Thoracic aorta (tissue), 2 donors: ENCODE measurements at places on chromosomes 2 and 18. TPM values are rescaled to one million over a fixed set of nuclear protein-coding genes. Genes with fewer than 3 reads are reported as not detected.

Gene KANSL1L
- 35.1 TPM for total RNA-seq

DNA sequence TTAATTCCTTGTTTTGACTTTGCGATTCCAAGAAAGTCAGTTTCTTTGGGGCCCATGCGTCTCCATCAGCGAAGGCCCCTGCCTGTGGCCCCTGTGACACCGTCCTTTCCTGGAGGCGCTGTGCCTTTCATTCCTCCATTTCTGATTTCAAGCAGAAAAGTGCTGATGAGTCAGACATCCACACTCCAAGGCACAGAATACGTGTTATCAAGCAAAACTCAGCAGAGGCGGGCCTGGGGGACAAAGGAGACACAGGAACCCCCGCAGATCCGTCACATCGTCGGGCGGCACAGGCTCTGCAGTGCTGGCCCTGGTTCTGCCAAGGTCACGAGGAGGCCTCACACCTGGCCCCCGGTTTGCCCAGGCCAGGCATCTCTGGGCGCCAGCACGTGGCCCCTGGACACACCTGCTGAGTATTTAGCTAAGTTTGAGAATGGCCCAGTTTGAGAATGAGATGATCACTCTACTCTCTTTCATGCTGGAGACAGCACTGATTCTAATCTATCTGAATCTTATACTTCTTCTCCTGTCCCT is 7.2 kb upstream of the SALL3 start:
- no peak overlapping the region for H3K27ac ChIP-seq
- H3K36me3 ChIP-seq = no peaks in the 10 kb centered on the region
- DNase-seq = no peak
- no peak overlapping the region for H3K4me3 ChIP-seq

GRCh38 chr2:9334761-9335160 is 88.6 kb downstream of the ITGB1BP1 start:
- no peak overlapping the region for H3K4me3 ChIP-seq
- H3K27me3 ChIP-seq = no peaks in the 10 kb centered on the region
- peaks cover 5% of the 10 kb centered on the region for H3K4me1 ChIP-seq

DNA sequence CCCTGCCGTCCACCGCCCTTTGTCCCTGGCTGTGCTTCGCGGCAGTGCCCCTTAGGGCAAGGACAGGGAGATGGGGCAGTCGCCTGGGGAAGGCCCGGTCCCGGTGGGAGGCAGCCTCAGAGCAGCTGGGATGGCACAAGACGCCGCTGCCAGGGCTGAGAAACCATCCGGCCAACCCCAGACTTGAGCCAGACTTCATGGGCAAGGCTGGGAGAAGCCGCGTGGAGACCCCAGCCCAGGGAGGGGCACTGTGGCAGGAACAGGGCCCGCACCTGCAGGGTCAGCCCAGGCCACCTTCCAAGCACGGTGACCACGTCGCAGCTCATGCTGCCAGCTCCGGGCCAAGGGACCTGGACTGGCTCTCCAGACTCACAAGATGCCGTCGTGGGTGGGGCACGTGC is 84.0 kb downstream of the NFATC1 start:
- no peak overlapping the region for H3K4me3 ChIP-seq
- peaks cover 4% of the 10 kb centered on the region for H3K4me1 ChIP-seq
- no peaks in the 10 kb centered on the region for H3K27me3 ChIP-seq
- no peak for DNase-seq

- H3K36me3 ChIP-seq = peaks cover 12% of the 10 kb centered on the region
- peak overlapping the region; percentile 89 for H3K4me3 ChIP-seq
- no peaks in the 10 kb centered on the region for H3K27me3 ChIP-seq
- H3K4me1 ChIP-seq = peaks cover 22% of the 10 kb centered on the region
Measured at GRCh38 chr18:3248658-3249359, 1.2 kb downstream of the MYL12A start.

Gene DQX1
- 1.9 TPM for total RNA-seq

GRCh38 chr2:127392133-127392827 is 4.5 kb upstream of the MAP3K2 start:
- H3K4me1 ChIP-seq = peaks cover 45% of the 10 kb centered on the region
- no peak overlapping the region for H3K4me3 ChIP-seq
- H3K27me3 ChIP-seq = no peaks in the 10 kb centered on the region
- peak overlapping the region; percentile 72 for H3K27ac ChIP-seq

DNA sequence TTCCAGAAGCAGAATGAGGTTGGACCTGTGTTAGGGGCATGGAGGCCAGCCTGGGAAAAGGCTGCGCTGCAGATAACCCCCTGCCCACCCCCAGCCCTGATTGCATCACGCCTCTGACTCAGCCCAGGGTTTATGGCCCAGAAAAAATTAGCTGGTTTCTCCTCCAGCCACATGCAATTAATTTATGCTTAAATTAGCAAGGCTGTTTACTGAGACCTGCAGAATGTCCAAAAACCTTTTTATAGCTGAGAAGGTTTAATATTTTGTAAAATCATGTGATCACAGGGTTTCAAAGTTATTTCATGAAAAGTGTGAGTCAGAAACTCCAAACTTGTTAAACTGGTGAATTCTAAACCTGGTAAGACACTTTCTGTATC is 123.1 kb upstream of the HDAC4 start:
- no peak overlapping the region for H3K27ac ChIP-seq
- H3K27me3 ChIP-seq = no peaks in the 10 kb centered on the region
- no peaks in the 10 kb centered on the region for H3K4me1 ChIP-seq
- H3K36me3 ChIP-seq = no peaks in the 10 kb centered on the region

Gene DCDC2C
- total RNA-seq = 13.1 TPM

Gene EGR4
- total RNA-seq = not detected

DNA sequence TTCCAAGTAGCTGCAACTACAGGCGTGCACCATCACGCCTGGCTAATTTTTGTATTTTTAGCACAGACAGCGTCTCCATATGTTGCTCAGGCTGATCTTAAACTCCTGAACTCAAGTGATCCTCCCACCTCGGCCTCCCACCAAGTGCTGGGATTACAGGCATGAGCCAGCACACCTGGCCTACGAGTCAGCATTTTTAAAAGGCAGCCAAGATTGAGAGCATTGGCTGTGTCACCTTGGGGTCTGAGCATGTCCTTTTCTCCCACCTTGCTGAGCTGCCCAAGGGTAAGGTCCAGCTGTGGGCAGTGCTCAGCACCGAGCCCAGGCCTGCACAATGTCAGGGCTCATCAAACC is 142.8 kb upstream of the LMAN1 start:
- no peak overlapping the region for H3K27ac ChIP-seq
- DNase-seq = no peak
- H3K4me3 ChIP-seq = no peak overlapping the region
- H3K27me3 ChIP-seq = no peaks in the 10 kb centered on the region
- no peaks in the 10 kb centered on the region for H3K4me1 ChIP-seq

- H3K4me3 ChIP-seq = peak overlapping the region; percentile 46
- H3K27me3 ChIP-seq = no peaks in the 10 kb centered on the region
- H3K4me1 ChIP-seq = peaks cover 35% of the 10 kb centered on the region
- H3K36me3 ChIP-seq = no peaks in the 10 kb centered on the region
- no peak for DNase-seq
Measured at GRCh38 chr2:173990970-173991819, 26.0 kb upstream of the SP3 start.
